OCI-LY7 (cell line): ENCODE measurements at places on chromosomes 1 and 21.

DNA sequence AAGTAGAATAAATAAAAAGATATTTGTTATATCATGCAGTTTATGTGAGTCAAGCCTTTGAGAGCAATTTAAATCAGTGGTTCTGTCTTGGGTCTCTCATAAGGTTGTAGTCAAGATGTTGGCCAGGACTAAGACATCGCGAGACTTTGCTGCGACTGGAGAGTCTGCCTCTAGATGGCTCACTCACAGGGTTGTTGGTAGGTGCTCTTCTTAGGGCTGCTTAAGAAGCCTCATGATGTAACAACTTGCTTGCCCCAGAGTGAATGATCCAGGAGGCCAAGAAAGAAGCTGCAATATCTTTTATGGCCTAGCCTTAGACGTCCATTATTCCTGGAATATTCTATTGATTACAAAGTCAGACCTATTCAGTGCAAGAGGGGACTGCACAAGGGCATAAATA lies 73.1 kb upstream of the CACHD1 start:
- no peak for DNase-seq

DNA sequence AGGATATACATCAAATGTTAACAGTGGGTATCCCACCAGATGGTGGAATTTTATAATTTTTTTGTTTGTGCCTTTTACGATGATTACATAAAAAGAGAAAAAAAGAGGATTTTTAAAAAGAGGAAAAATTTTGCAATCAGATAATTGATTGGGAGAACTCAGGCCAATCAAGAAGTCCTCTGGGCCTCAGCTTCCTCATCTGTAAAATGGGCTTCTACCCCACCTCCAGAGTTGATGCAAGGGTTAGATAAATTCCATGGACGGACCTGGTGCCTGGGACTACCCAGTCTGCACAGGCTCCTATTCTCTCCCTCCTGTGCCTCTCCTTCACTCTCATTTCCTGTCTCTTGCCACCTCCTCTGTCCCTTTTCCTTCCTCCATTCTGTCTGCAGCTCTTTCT lies 88.9 kb downstream of the TRABD2B start:
- DNase-seq = no peak

GRCh38 chr1:180800945-180801344 lies 111.8 kb upstream of the KIAA1614 start:
- DNase-seq = no peak

DNA sequence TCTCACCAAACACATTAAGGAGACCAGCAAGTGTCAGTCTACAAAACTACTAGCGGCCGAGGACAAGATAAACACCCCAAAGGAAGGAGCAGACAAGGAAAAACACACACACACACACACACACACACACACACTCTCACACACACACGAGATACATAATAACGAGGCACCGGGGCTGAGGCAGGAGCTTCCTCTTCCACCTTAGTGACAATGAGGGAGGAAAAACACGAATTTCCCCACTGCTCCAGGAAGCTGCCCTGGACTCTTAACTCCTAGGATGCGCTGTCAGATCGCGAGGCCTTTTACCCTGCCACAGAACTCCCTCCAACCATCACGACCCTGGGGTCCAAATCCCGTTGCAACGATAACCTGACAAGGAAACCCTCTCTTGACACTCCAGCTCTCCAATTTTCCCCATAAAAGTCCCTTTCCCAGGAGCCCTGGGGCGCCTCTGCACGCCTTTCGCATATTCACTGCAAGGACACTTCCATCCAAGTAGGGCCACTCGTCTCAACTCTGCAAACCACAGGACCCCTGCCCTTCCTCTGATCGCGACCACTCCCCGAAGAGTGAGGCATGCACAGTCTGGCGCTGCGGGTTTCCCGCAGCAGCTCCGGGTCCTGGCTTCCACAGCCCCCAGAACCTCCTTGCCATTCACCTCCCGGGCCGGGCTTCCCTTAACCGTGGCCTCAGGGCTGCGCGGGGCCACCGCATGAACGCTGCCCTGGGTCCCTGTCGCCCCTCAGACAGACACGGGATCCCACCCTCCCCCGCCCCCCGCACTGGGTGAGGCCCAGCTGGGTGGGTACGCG lies 581 bp downstream of the ETV3 start:
- DNase-seq = peak; percentile 43

- DNase-seq = no peak
Measured at GRCh38 chr1:210596641-210597040, 267.9 kb downstream of the HHAT start.

- DNase-seq = no peak
Measured at GRCh38 chr1:203424861-203425662, 50.5 kb upstream of the PRELP start.

DNA sequence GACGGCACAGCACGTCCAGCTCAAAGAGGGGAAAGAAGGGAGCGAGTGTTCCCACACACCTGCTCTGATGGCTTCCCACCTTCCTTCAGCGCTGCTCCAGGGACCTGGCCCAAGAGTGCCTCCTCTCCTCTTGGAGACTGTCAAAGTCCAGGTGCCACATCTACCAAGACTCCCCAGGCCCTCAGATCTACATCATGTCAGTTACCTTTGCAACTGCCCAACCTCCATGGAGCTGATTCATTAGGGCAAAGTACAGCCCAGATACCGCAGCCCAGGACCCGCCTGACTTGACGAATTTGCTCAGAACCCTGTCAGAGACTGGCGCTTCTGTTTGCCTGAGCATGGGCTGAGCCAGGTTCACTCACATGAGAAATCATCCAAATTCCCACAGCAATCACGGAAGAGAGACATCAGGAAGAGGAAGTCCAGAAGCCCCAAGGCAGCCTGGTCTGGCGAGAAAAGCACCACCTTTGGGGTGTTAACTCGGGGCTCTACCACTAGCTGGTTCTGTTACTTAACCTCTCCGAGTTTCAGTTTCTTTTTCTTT lies at the start of gene SEC16B:
TSS of gene SEC16B (minus strand) at position 234 of the 547 bp plus-strand sequence. CDS start 2,077 bp downstream, outside the sequence.
- no peak for DNase-seq
